ENCODE measurements at places on chromosomes 3 and 15. TPM values are rescaled to one million over a fixed set of nuclear protein-coding genes. Genes with fewer than 3 reads are reported as not detected.

Gene ISL2
- total RNA-seq: 0.86 TPM

Gene ANKRD34C
- total RNA-seq: not detected

Gene KIF15
- 1.7 TPM for total RNA-seq

Gene FGD5
- 62.5 TPM for total RNA-seq

Gene LHFPL4
- total RNA-seq: not detected

Gene SMAD6
- 50.5 TPM for total RNA-seq

Gene DUOXA2
- total RNA-seq: 87.1 TPM

Gene C2CD4A
- 0.17 TPM for total RNA-seq

Gene GXYLT2
- 12.1 TPM for total RNA-seq

Gene FBN1
- total RNA-seq: 57.6 TPM

Gene SHC4
- total RNA-seq: 3.7 TPM

Gene GHSR
- not detected for total RNA-seq

Gene HGD
- total RNA-seq: 211 TPM

Gene KLHL40
- total RNA-seq: not detected

Gene WDR82
- total RNA-seq: 71.0 TPM

Gene ASB14
- not detected for total RNA-seq

Gene CCDC174
- total RNA-seq: 19.7 TPM

Gene SMCO1
- total RNA-seq: not detected

Gene BLOC1S6
- 30.9 TPM for total RNA-seq

Gene GOLGA8J
- total RNA-seq: not detected

Gene ADPRH
- total RNA-seq: 9.5 TPM

Gene SLC51A
- total RNA-seq: 0.63 TPM

Gene TRPM1
- total RNA-seq: not detected

Gene CHDH
- total RNA-seq: 46.4 TPM

Gene TMEM108
- total RNA-seq: 0.95 TPM

Gene AQP9
- 0.35 TPM for total RNA-seq

Gene ACVR2B
- 8.6 TPM for total RNA-seq
